ENCODE measurements at places on chromosomes 13 and 19.

GRCh38 chr13:33644581-33645543 lies 173.1 kb upstream of the RFC3 start:
- DNase-seq: no peak

DNA sequence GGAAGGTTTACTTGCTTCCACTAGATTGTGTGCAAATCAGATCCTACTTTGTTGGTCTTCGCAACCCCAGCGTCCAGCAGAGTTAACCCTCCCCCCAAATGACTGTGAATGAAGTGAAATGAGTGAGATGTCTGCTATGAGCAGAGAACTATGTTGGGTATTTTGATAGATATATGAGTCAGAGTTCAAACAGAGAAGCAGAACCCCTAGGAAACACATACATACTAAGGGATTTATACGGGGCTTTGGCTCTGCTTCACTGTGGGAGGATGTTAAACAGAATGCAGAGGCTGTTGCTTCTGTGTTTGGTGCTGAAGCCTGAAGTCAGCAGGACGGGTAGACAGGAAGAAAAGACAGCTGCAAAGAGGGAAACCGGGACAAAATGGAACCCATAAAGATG lies 197.0 kb downstream of the MZT1 start:
- DNase-seq: no peak

GRCh38 chr13:112720814-112721197 lies 31.0 kb downstream of the ATP11A start:
- no peak for DNase-seq

DNA sequence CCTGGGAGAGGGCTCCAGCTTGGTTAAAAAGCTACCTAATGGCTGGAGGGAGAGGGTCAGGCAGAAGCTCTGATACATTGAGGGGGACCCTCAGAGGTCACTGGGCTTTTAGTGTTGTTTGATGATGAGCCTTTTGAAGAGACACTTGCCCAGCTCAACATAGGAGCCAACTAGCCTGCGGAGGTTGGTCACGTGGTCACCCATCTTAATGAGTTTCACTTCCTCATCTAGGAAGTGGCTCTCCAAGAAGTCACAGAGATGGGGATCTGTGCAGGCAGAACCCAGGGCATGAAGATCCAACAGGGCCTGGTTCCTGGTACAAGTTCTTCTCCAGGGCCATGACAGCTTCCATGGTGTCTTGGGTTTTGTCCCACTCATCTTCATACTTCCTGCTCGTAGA lies 33.4 kb downstream of the IPO5 start:
- no peak for DNase-seq

- no peak for DNase-seq
Measured at GRCh38 chr19:56094449-56094848, 26.6 kb downstream of the ZNF787 start.

- DNase-seq: no peak
Measured at GRCh38 chr13:94218951-94219350, 260.5 kb downstream of the DCT start.

DNA sequence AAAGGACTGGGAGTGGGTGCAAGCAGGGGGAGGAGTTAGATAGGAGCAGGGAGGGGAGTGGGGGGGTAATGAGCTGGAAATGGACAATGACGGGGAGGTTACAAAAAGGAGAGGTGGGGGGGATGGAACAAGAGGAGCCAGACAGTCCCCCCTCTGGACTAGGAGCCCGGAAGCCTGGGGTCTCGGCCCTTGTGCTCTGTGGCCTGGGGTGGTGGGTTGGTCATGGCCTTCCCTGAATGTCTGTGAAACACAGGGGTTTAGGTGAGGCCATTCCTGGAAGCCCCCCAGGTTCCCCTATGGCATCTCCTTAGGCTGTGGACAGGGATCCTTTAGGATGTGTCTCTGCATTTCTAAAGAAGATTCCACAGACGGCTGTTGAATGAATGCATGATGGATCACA lies 12.1 kb downstream of the KCNC3 start:
- no peak for DNase-seq

GRCh38 chr19:4304538-4305256 lies at the start of gene FSD1:
FSD1 (plus strand) TSS chr19:4304598; CDS start chr19:4304747, 149 bp downstream.
- peak; percentile 76 for DNase-seq

GRCh38 chr19:30159636-30160035 lies 212.5 kb upstream of the ZNF536 start:
- DNase-seq: no peak

- no peak for DNase-seq
Measured at GRCh38 chr13:81320516-81320915, 979.6 kb upstream of the SPRY2 start.

DNA sequence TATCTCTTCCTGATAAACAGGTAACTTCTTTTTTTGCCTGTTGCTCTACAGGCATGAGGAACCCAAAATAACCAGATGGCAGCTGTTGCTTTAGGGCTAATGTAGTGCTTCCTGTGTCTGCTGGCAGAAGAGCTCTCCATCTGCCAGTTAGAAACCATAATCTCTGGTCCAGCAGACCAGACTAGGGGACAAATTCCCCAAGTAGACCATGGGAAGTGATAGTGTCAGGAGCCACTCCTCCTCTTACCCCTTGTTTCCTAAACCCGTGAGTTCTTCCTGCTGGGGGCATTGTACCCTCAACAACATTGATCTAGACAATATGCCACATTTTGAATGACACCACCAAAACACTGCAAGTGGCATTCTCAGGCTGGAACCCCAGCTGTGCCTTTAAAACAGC lies 135.9 kb downstream of the DLEU7 start:
- no peak for DNase-seq

- DNase-seq: no peak
Measured at GRCh38 chr19:33798681-33799111, 2.0 kb downstream of the KCTD15 start.

DNA sequence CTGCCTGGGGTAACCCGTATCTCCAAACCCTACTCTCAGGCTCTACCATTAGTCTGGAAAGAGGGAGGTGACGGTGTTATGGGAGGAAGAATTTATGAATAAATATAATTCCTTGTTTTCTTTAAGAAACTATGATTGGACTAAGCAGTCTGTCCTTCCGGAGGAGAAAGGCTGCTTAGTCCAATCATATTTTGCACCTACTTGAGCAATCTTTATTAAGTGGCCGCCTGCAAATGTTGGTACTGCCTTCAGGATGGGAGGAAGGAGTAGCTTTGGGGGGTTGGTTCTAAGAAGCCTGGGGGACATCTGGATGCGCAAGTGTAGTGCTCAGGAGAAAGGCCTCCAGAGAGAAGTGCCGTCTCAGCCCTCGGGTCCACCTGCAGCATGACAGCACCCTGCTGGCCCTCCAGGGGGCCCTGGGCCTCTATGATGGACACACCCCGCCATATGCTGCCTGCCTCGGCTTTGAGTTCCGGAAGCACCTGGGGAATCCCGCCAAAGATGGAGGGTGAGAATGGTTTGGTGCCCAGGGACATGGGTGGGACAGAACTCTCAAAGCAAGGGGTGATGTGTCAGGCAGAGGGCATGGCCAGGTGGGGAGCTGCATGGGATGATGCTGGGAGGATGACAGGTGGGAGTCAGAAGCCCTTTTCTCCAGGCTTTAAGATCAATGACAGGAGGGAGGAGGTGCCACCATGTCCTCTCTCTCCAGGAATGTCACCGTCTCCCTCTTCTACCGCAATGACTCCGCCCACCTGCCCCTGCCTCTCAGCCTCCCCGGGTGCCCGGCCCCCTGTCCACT lies 4.1 kb downstream of the ACP4 start:
- no peak for DNase-seq

DNA sequence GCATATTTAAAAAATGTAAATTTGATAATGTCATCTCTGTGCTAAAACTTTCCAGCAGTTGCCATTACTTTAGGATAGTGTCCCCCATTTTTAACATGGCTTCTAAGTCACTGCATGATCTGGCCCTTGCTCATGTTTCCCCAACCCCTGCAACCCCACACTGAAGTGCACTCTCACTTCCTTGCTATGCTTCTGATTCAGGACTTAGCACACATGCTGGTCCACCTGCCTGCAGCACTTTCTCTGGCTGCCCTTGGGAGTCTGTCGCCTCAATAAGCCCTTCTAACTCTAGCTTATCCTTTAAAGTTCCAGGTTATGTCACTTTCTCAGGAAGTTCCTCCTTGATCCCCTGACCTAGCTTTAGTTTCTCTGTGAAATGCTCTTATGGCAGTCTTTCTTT lies 241.0 kb downstream of the POSTN start:
- DNase-seq: no peak

- DNase-seq: no peak
Measured at GRCh38 chr13:52009946-52010345, 1.3 kb downstream of the ATP7B start.

- DNase-seq: no peak
Measured at GRCh38 chr19:35265900-35266519, 2.8 kb upstream of the USF2 start.
